GF-D8 (cell line): ENCODE measurements at places on chromosomes 11 and 22.

DNA sequence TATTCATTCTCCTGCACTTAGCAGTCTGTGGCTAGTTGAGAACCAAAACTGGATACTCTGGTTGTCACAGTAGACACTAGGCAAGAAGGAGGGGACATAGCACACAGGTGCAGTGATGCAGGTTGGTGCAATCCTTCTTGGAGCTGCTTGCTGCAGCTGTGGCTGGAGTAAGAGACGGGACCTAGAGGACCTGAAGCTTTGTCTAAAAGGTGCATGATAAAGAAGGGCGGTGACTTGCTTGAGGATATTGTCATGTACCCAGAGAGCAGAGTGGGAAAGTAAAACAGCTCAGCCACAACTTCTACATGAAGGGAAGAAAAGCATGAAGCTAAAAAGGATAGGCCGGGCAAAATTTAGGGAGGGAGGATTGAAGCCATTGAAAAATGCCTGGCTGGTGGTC, 304.1 kb upstream of the KIRREL3 start:
- no peak for DNase-seq

DNA sequence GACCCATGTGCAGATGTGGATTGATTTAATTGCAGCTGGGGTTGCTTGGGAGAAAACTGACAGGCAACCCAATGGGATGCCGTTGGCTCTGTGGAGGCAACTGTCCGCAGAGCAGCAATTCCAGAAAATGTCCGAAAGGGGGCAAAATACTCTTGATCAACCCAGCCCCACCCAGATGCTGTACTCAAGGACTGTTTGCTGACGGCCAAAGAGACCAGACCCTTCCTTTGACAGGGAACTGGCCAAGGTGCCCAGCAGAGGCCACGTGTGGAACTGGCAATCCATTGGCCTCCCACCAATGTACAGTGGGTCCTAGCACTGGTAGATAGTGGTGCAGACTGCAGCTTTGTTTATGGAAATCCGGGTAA, 29.7 kb upstream of the KCNA4 start:
- DNase-seq = no peak

DNA sequence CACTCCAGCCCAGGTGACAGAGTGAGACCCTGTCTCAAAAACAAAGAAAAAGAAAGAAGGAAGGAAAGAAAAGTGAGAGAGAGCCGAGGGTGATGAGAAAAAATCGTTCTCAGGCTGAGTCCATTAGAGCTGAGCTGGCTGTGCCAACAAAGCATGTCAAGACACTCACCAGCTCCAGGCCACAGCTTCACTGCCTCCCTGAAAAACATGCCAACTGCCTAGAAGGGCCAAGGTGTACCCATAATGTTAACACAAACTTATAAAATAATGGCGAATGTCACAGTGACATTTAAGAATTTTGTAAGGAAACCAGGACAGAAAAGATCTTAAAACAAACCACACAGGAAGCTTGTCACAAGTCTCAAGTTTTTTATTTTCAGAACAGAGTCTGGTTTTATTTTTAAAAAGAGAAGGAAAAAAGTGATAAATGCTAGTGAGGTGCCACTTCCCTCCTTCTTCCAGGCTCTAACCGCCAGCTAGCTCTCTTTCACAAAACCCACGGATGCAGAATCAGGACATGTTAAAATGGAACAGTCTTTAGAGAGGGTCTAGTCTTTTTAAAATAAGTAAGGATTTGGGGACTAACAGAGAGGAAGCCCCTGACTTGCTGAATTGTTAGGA, 5.1 kb downstream of the TMEM121B start:
- DNase-seq = no peak

DNA sequence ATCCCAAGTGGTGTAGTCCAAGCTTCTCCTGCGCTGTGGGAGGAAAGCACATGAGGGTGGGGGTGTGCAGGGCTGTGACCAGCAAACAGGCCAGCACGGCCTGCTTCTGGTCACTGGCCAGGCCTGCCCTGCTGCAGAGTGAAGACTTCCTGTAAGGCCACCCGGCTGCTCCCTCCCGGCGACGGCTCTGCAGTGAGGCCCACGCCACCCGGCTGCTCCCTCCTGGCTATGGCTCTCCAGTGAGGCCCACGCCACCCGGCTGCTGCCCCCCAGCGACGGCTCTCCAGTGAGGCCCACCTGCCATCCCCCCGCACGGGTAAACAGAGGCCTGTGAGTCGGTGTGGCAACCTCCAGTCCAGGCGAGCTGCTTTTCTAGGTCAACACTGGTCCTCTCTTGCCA, 31.4 kb upstream of the BRSK2 start:
- no peak for DNase-seq

- no peak for DNase-seq
Observed at GRCh38 chr22:49486225-49486624, 341.4 kb downstream of the BRD1 start.
